NCI-H774 (cell line): ENCODE measurements at places on chromosomes 7 and 10.

DNA sequence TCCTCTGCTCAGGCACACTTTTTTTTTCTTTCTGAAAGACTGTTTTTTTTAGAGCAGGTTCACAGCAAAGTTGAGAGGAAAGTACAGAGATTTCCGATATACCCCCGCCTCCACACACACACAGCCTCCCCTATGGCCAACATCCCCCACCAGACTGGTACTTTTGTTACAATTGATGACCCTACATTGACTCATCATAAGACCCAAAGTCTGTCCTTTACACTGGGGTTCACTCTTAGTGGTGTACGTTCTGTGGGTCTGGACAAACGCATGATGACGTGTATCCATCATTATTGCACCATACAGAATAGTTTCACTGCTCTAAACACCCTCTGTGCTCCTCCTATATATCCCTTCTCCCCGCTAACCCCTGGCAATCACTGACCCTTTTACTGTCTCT, 107.7 kb downstream of the RBM20 start:
- DNase-seq: no peak

- DNase-seq: no peak
Measured at GRCh38 chr7:64098-64915, 128.1 kb upstream of the FAM20C start.

- DNase-seq: no peak
Measured at GRCh38 chr7:154985230-154985629, 17.7 kb downstream of the PAXIP1 start.

DNA sequence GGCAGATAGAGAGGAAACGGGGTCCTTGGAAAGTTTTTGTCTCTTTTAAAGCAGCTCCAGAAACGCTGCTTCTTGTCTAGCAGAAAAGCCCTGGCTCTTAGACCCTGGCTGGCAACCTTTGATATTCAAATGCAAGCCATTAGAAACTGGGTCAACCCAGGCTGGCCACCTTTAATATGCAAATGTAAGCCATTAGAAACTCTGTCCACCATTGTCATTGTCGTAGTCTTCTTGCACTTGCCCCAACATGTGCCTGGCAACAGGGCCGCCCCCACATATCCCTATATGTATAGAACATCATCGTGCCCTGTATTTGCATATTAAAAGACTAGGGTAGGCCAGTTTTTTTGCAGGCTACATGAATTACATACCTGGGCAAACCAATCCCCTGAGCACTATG, 621.3 kb upstream of the DPP6 start:
- DNase-seq: no peak

- no peak for DNase-seq
Measured at GRCh38 chr10:11587722-11588259, 23.7 kb downstream of the USP6NL start.
